ENCODE measurements at places on chromosomes 2 and 18. TPM values are rescaled to one million over a fixed set of nuclear protein-coding genes. Genes with fewer than 3 reads are reported as not detected.

ST6GAL2 gene
- 14.6 TPM for polyA plus RNA-seq

ASPRV1 gene
- 5.1 TPM for polyA plus RNA-seq

TNFRSF11A gene
- 2.8 TPM for polyA plus RNA-seq

ANKRD30BL gene
- polyA plus RNA-seq: 1.2 TPM

DNA sequence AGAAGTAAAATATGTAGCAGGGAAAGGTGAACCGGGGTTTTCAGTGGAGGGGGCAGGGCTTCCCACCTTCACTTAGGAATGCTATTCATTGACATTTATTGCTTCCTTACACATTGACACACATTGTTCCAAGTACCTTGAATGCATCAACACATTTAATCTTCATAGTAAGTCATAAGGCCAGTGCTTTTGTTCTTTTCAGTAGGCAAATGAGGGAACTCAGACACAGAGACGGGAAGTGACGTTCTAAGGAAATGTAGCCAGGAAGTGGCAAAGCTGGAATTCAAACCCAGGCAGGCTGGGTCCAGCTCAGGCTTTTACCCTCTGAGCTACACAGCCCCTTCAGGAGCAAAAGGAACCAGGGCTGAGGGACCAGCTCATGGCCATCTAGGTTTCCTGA lies 20.7 kb downstream of the BMP10 start:
- no peak for DNase-seq

All from renal pelvis (tissue), 12 donors.